ENCODE measurements at places on chromosomes 3 and 15.
A peak's percentile ranks its signal among the peaks of the same experiment; 100 is the strongest.

GRCh38 chr3:171149526-171150116, 123.1 kb upstream of the SLC2A2 start:
- no peak for DNase-seq

- no peak for DNase-seq
Measured at GRCh38 chr3:8657804-8658305, 13.3 kb upstream of the SSUH2 start.

- no peak for DNase-seq
Measured at GRCh38 chr3:174242311-174243041, 616.7 kb upstream of the NAALADL2 start.

GRCh38 chr15:69763831-69764230, 311.2 kb downstream of the RPLP1 start:
- DNase-seq = no peak

DNA sequence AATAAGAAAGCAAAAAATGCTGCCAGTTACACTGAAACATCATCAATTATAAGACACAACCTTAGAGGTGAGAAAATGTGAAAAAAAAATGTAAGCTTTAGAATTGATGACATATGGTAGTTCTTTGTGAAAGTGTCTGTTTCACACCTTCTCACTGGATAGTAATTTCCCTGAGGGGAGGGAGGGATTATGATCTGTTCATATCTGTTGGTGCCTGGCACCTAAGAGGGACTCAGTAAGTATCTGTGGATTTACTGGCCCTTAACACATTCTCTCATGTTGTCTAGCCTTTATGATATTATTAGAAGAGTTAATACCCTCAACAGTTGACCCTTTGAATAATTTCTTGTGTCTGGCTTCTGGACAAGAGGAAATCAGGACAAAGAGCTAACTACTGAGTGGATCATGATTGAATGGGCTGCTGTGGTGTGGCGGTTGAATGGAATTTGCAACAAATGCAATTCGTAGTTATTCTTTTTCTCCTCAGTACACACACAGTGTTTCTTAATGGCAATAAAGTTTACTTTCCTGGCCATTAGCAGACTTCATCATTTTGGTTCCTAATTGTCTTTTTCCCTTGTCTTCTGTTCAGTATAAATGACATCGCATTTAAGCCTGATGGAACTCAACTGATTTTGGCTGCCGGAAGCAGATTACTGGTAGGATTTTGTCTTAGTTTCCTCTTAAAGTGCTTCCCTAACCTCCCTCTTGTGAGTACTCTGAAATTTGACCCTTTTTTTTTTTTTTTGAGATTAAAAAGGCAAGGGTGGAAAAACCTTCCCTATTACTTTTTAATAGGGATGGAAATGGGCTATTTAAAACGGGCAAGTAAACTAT, 9.5 kb downstream of the IFT122 start:
- no peak for DNase-seq

DNA sequence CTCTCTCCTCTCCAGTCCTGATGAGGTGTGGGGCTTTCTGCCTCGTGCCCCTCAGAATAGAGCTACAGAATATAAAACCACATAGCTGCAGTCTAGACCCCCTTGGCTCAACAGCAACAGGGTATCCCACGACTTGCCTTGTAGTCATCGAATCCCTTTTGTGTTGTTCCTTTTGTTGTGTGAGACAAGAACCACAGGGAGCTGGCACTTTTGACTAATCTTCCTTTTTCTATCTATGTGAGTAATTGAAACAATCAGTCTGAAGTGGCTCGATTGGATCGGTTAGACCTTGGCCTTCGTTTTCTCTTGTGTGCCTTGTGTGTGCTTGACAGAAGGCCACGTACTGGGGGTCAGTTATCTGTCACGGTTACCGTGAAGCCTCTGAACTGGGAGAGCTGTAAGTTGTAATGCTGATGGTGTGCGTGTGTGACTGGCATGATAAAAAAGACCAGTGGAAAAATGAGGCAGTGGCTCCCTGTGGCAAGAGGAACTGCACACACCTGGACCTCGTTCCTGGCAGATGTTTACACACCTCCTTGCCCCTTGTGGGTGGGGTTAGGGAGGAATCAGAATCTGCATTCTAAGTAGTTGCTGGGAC, 23.2 kb upstream of the IQCF6 start:
- no peak for DNase-seq

DNA sequence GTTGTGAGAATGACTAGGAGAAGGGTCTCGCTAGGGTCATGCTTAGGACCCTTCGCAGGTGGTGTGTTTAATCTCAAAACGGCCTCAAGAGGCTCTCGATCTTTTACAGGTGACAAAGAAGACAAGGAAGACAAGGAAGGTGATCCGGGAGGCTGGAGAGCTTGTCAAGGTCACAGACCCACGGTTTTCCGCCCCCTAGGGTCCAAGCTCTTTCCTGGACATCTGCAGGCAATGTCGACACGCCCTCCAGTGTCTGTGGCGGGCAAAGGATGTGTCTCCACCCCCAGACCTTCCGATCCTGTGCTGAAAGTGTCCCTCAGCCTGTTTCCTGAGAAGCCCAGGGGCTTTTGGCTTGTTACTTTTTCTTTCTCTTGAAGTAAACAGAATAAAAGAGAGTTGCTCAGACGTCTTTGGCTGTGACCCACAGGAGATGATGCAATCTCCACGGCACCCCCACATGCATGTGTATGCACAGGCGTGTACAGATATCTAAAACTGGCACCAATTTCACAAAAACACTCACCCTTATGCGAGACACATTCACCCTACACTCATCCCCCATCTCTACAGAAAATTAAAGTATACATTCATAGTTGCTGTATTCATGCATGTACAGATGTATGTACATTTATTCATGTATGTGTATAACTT, 108.8 kb downstream of the KLF13 start:
- DNase-seq = peak; percentile 78

- no peak for DNase-seq
Measured at GRCh38 chr3:59788801-59789200, 739.0 kb upstream of the CFAP20DC start.

DNA sequence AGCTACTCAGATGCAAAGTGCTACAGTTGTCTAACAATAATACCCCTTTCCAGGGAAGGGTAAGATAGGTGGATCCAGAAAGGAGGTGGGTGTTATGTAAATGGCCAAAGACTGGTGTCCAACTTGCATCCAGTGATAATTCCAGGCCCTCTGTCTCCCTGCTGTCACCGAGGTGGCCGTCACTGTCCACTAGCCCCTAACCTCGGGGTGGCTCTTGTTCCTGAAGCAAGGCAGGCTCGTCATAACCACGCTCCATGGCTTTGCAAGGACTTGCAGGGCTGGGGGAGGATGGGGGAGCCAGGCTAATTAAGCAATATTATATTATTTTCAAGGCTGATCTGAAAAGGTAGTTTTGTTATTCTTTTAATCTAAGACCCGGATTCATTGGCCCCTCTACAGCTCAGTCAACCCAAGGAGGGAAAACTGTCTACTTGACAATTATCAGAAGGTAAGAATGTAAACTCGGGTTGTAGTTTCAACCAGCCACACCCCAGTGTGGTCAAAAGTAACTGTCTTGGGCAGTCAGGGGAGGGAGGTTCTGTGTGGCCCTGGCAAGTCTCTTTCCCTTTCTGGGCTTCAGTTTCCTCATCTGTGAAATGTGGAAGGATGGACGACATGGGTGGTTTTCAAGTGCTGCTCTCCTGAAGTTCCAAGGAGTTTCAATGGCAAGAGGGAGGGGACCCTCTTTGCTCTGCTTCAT, 220.1 kb upstream of the BHLHE40 start:
- DNase-seq = no peak

GRCh38 chr3:121493431-121493830, 52.4 kb downstream of the POLQ start:
- no peak for DNase-seq

DNA sequence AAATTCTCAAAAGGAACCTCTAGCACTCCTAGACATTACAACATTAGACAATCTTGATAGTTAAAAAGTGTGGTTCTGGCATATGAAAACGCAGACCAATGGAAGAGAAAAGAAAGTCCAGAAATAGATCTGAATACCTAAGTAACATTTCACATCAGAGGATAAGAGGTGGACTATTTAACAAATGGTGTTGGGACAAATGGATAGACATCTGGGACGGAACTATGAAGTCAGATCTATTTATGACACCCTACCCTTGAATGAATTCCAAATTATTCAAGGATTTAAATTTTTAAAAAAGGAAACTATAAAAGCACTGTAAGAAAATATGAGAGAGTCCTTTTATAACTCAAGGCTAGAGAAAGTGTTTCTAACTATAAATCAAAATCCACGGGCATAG, 111.3 kb downstream of the SCN11A start:
- DNase-seq = no peak

GRCh38 chr15:50506121-50506520, 40.3 kb downstream of the USP50 start:
- DNase-seq = no peak

DNA sequence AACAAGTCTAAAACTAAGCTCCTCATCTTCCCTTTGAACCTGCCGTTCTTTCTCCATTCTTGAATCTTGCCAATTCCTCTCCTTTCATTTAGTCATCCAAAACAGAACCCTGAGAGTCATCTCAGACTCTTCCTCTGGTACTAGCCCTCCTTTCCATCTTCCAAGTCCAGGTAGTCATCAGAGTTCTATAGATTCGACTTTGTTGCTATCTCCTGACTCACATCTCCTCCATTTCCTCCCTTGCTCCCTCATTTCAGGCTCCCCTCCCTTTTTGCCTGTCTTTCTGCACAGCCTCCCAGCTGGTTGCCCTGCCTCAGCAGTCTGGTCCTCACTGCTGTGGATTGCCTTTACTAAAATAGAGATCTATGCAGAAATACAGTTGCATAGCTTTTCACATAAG, 4.7 kb downstream of the ATG7 start:
- no peak for DNase-seq

- no peak for DNase-seq
Measured at GRCh38 chr15:65396283-65396964, 18.6 kb upstream of the IGDCC3 start.

DNA sequence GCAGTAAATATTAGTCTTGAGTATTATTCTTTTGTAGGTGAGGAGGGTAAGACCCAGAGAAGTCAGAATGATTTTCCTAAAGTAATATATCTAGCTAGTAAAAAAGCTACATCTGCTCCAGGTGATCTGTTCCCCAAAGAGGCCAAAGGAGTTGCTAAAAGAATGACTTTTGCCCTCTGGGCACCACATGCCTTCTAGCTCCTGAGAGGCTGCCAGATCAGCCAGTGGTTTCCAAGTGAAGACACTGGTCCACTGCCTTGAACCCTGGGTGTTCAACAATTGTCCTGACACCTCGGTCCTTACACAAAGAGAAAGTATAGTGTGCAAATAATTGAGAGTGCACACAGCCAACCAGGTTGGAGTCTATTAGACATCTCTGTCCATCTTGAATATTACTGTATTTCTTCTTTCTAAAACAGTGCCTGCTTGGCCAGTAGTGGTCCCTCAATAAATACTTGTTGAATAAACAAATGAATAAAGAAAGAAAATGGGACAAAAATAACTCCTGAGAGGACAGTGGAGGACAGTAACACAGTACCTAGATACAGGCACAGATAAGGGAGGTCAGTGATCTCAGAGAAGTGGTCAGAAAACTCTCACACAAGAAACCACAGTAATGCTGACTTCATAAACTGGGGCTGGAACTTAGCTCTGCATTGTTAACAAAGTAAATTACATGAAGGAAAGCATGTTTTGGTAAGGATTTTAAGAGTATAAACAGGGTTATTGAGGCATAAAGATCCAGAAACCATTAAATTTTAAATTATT, 56.6 kb upstream of the CSTA start:
- no peak for DNase-seq

DNA sequence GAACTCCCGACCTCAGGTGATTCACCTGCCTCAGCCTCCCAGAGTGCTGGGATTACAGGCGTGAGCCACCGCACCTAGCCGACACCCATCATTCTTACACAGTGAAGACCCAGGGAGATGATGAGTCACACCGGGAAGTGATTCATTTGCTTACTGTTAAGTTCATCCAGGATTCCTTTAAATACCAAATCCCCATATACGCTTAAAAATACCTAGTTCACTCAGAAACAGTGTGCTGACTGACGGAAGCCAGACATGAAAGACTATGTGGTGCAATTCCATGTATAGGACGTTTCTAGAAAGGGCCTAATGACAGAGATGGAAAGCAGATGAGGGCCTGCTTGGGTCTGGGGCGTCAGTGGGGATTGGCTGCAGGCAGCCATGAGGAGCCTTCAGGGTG, 75.2 kb downstream of the APBA2 start:
- no peak for DNase-seq

- no peak for DNase-seq
Measured at GRCh38 chr15:26661748-26662147, 111.1 kb downstream of the GABRB3 start.

DNA sequence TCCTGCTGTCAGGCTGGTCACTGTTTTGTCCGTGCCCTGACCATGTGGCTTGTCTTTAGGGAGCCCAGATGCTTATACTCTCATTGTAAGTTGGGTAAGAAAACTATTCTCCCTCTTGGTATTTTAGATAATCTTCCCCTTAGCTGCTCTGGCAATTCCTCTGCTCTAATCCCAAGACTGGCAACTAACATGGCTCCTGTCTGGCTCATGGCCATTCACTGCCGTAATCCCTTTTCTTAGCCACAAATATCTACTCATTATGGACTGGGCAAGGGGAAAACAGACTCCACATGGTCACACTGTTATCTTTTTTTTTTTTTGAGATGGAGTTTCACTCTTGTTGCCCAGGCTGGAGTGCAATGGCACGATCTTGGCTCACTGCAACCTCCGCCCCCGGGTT, 38.8 kb downstream of the TYRO3 start:
- DNase-seq = no peak

DNA sequence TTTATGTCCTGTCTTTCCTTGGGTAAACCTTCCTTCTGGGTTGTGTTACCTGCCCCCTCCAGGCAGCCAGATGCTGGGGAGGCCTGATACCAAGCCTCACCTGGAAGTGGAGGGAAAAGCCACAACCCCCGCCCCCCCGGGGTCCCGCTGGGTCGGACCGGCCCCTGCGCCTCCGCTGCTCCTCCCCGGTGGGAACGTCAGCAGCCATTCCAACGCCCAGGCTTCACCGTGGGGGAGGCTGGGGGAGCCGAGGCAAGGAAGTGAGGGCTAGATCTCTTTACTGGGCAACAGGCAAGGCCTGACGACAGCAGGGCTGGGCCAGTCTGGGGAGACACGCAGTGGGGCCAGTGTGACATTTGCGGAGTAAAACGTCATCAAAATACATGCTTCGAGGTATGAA, 53.0 kb upstream of the SNRPA1 start:
- DNase-seq = no peak

DNA sequence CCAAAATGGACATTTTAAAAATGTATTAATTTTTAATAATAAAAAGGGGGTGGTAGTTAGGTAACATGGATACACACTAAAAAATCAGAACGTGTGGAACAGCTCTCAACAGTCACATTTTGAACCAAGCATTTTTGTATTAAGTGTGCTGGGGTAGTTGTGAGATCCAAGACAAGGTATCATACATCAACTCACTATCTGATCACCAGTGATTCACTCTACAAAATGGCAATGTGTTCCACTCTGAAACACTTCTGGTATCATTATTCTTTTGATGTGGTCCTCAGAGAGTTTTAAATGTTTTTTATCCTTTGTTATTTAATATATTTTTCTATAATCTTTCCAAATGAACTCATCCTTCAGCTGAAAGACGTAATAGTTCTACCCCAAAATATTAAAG, 5.4 kb downstream of the HACL1 start:
- DNase-seq = no peak

GRCh38 chr3:22947851-22948250, 255.3 kb upstream of the UBE2E2 start:
- no peak for DNase-seq

GRCh38 chr3:46561951-46562350, 4.2 kb downstream of the LRRC2 start:
- no peak for DNase-seq
